ENCODE measurements at places on chromosomes 1 and 21.

DNA sequence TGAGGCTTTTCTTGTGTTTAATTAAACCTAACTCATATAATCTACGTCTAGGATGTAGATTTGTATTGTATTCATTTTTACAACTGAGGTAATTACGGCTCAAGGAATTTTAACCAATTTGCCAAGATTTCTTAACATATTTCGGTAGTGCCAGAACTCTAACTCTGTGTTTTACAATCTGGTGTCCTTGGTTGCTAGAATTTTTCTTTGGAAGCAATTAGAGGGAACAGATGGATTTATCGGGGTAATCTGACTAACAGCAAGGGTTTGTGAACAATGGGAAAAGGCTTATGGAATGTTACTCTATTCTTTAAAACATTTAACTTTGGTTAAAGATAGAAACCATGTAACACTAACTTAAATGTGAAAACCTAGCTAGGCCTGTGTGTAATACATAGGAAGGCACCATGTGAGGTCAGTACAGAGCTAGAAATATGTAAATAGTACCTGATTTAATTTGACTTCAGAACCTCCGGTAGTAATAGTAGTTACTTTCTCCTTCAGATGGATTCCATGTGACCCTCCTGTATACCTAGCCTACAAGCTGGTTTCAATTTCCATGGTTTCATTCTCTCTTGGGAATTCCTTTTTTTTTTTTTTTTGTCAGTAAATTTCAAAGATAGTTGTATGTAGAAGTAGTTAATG is 1.2 kb downstream of the MTF2 start:
- DNase-seq: no peak

GRCh38 chr1:55329091-55329490 is 113.9 kb upstream of the USP24 start:
- DNase-seq: no peak

DNA sequence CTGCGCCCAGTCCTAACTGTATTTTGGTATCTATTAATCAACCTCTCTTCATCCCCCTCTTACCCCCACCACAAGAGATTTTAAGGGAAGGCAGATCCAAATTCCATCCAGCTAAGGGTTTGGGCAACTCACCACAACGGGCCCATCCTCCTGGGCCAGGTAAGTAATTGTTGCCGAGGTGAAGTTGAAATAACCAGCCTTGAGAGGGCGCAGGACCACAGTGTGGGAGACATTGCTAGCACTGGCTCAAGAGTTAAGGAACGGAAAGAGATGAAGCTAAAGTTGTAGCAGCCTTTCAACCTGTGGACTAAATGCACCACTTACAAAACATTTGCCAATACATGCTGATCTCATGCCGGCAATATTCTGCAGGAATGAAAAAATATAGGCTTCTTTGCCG is 5.9 kb downstream of the SSR2 start:
- no peak for DNase-seq

DNA sequence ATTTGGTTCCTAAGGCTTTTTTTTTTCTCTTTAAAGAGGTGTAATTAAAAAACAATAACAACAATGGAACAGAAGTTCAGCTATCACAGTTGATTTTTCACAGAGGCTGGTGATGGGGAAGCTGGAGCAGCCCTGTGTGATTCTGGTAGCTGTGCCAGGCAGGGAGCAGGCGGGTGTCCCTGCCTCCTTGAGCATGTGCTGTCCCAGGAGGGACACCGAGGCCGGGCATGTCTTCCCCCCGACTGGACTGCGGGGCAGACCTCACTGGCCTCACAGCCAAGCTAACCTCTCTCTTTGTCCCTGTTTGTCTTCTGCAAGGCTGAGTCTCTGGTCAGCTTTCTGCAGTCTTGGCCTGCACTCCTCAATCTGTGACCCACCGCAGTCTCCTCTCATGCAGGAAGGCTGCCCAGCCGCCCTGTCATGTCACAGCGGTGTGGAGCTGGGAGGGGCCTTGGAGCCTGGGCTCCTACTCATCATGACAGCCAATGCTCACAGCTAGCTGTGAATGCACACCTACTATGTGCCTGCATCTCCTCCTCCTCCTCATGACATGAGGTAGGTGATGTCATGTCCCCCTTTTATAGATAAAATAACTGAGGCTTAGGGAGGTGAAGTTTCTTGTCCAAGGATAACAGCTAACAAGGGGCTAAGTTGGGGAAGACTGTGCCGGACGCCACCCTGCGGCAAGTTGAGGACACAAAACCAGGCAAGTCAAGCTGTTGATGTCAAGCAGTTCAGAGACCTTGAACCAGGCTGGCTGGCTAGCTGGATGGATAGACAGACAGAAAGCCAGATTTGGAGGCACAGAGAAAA is 10.3 kb upstream of the ACTL8 start:
- no peak for DNase-seq

GRCh38 chr1:71660411-71660810 is 579.6 kb upstream of the ZRANB2 start:
- DNase-seq: no peak

GRCh38 chr1:79568411-79568810 is 561.9 kb upstream of the ADGRL4 start:
- no peak for DNase-seq

- DNase-seq: no peak
Measured at GRCh38 chr1:211739671-211740411, 64.4 kb upstream of the NEK2 start.

- no peak for DNase-seq
Measured at GRCh38 chr21:46227811-46228344, 696 bp downstream of the LSS start.

- DNase-seq: peak; percentile 92
Measured at GRCh38 chr1:201703621-201704438, 125.1 kb upstream of the IPO9 start.

DNA sequence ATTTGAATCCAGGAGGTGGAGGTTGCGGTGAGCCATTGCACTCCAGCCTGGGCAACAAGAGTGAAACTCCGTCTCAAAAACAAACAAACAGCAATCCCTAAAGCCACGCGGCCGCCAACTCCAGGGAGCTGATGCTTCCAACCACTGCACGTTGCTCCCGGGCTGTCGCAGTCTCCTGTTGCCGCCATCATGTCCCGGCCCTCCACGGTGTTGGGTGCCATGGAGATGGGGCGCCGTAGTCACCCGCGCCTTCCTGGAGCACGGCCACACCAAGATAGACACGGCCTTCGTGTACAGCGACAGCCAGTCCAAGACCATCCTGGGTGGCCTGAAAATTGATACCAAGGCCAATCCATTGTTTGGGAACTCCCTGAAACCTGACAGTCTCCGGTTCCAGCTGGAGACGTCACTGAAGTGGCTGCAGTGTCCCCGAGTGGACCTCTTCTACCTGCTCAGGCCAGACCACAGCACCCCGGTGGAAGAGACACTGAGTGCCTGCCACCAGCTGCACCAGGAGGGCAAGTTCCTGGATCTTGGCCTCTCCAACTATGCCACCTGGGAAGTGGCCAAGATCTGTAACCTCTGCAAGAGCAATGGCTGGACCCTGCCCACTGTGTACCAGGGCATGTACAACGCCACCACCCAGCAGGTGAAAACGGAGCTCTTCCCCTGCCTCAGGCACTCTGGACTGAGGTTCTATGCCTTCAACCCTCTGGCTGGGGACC is 32.6 kb downstream of the SLC16A1 start:
- DNase-seq: no peak

- DNase-seq: no peak
Measured at GRCh38 chr1:228392111-228392936, 14.3 kb downstream of the TRIM11 start.

- DNase-seq: no peak
Measured at GRCh38 chr1:154729577-154729976, 121.6 kb upstream of the ADAR start.

DNA sequence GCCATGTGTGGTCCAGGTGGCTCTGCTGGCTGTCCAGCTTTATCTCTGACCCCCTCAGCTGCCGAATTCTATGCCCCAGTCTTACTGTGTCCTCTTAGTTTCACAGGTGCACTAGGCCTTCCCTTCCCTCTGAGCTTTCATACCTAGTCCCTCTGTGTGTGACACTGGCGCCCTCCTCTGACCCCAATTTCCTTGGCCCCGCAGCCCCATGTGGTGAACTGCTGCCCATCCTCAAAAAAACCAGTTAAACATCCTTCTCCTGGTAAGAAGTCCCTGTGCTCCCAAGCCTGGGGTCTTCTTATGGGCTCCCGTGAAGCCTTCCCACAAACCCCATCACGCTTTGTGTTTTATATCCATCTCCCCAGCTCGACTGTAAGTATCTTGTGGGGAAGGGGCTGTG is 93.9 kb upstream of the TSPAN2 start:
- DNase-seq: no peak

- peak; percentile 93 for DNase-seq
Measured at GRCh38 chr1:229430761-229431283, 3.1 kb downstream of the ACTA1 start.

DNA sequence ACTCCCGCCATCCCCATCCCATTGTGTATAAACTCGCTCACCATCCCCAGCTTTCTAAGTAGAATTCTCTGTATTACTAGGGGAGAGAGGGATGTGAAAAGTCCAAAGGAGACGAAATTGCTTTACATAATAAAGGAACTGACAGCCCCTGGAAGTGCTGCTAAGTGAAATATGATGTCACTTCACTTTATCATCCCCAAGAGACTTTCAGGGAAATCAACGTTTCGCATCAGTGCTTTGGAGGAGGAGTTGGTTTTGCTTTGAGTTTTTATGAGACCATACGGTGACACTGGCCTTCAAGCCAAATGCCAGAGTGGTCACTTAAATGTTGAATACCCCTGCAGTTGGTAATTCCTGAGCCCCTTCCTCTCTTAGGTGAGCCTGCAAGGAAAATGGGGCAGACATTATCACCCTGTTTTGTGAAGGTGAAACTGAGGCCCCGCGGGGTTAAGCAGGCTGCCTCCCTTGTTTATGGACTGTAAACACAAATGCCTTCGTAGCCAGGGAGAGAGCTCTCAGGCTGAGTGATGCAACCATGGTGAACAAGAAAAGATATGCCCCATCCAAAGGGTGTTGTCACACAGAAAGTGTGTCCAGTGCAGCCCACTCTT is 58.4 kb upstream of the KAZN start:
- peak; percentile 27 for DNase-seq

- no peak for DNase-seq
Measured at GRCh38 chr1:183087001-183087400, 63.8 kb downstream of the LAMC1 start.

GRCh38 chr1:213987927-213988506 is at the start of gene PROX1:
Gene PROX1, plus strand, starts transcription at chr1:213987973. Its CDS starts 8,563 bp downstream, at chr1:213996536.
- no peak for DNase-seq

GRCh38 chr1:46522184-46522968 is 29.1 kb downstream of the KNCN start:
- DNase-seq: no peak

DNA sequence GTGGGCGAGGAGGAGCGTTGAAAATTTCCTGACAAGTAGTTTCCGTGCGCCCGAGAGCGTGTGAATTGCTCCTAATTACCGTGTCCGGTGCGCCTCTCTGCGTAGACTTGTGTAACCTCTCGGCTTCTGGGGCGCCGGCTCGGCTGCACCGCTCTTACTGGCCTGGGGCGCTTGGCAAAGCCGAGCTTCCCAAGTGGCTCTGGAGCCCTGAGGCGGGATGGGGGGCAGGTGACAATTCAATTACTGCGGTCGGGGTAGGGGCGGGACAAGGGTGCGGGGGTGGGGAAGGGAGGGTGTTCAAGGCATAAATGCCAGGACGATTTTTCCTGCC is 392 bp upstream of the DMRTA2 start:
- no peak for DNase-seq

DNA sequence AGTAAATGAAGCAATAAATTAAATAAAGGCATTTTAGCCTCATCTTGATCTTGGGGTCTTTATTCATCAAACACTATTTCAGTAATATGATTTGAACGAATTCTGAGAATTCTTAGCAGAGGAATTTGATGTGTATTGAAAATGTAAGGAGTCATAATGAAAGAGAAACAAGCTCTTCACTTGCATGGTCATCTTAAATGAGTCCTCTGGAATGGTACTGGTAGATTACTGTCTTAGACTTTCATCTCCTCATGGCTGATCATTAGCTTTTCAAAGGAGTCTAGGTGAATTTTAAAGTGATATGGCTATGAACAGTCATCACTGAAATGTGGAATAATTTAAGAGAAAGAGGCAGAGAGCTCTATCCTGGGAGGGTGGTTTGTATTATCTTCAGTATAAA is 30.0 kb downstream of the PRRC2C start:
- DNase-seq: no peak

- DNase-seq: no peak
Measured at GRCh38 chr1:34825455-34826091, 32.8 kb downstream of the GJA4 start.

DNA sequence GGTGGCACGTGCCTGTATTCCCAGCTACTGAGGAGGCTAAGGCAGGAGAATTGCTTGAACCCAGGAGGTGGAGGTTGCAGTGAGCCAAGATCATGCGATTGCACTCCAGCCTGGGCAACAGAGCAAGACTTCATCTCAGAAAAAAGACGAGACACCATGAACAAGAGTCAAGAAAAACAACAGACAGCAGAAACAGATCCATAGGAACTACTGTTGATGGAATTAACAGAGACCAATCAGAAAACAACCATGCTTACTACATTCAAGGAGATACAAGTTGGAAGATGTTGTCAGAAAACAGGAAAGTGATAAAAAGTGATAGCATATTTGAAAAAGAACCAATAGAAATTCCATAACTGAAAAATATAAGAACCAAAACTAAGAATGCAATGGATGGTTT is 19.3 kb upstream of the OTUD3 start:
- no peak for DNase-seq

DNA sequence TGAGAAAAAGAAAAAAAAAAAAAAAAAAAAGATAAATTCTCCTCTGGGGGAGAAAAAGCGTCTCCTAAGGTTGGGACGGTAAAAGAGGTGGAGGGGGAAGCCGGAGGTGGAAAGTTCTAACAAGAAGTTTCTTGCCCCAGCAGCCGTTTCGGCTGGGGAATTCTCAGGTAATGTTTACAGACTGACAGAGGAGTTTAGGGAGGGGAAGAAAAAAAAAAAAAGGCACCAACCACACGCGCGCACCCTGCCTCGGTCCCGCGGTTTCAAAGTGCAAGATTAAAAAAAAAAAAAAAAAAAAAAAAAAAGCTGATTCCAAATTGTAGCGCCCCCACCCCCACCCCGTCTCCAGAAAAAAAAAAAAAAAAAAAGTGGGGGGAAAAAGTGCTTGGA is 504 bp downstream of the DHRS3 start:
- DNase-seq: no peak

- DNase-seq: no peak
Measured at GRCh38 chr1:31689854-31690253, 14.0 kb downstream of the COL16A1 start.

GRCh38 chr1:196733091-196733970 is 41.3 kb upstream of the CFHR3 start:
- no peak for DNase-seq

GRCh38 chr1:9213956-9214355 is 20.6 kb upstream of the H6PD start:
- no peak for DNase-seq

- no peak for DNase-seq
Measured at GRCh38 chr21:15329191-15329590, 264.4 kb upstream of the NRIP1 start.

DNA sequence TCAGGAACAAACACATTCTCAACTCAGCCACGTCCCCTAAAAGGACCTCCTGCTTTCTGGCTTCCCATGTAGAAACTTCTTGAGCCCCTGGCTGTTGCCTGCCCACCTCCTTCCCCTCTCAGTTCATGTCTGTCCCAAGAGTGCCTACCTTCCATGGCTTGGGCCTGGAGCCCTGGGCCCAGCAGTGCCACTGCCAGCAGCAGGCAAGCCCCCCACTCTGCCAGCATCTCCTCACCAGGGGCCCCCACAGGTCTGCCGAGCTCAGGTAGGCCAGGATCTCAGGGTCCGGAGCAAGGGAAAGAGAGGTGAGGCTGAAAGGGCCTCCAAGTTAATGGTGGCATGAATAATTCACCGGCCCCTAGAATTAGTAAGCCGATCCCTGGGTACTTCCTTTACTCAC is at the start of gene CDCP2:
Gene CDCP2, minus strand, starts transcription at position 305 of the 400 bp plus-strand sequence. Its CDS starts 78 bp downstream, at position 227.
- DNase-seq: no peak

- no peak for DNase-seq
Measured at GRCh38 chr1:209659909-209660308, 7.7 kb upstream of the LAMB3 start.

Data from nephron progenitor cell (in vitro differentiated cells).